GM23338 (cell line): ENCODE measurements at places on chromosomes 5 and 9. TPM values are rescaled to one million over a fixed set of nuclear protein-coding genes. Genes with fewer than 3 reads are reported as not detected.

DNA sequence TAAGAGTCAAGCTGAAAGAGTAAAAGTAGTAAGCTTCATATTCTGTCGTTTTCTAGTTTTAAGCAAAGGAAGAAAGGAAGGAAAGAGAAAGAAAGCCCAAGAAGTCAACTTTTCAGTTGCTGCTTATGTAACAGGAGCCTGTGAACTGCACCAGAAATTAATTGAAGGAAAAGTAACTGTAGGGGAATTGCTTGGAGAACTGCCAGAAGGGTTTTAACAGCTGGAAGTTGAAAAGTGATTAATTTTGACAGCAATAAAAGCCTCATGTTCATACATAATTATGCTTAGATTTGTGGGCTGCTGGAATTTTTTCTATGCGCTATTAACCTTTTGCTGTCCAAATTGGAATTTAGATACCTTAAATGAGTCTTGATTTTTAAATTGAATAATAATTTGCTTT, 255.7 kb downstream of the ENC1 start:
- DNase-seq: no peak

- DNase-seq: no peak
Observed at GRCh38 chr9:126128494-126129142, 198.0 kb upstream of the MVB12B start.

DNA sequence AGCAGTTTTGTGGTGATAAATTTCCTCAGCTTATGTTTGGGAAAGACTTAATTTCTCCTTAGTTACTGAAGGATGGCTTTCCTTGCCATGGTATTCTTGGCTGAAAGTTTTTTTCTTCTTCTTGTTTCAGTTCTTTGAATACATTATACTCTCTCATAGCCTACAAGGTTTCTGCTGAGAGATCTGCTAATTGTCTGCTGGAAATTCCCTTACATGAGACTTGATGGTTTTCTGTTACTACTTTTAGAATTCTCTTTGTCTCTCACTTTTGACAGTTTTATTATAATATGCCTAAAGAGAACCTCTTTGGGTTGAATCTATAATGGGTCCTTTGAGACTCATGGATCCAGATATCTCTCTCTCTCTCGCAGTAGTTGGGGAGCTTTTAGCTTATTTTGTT, 693.6 kb downstream of the PRELID2 start:
- no peak for DNase-seq

DNA sequence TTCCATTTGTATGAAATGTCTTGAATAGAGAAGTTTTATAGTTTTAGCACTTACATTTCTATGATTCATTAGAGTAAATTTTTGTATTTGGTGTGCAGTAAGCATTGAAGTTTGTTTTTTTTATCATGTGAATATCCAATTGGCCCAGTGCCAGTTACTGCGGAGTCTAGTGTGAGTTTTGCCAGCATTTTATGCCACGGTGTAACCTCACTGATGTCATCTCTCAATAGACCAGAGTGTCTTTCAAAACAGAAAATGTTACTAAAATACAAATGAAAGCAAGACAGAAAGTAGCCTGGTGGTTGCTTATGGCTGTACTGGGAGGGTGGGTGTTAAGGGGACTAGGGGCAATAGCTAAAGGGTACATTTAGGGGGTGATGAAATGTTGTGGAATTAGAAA, 62.8 kb downstream of the IPPK start:
- no peak for DNase-seq

DNA sequence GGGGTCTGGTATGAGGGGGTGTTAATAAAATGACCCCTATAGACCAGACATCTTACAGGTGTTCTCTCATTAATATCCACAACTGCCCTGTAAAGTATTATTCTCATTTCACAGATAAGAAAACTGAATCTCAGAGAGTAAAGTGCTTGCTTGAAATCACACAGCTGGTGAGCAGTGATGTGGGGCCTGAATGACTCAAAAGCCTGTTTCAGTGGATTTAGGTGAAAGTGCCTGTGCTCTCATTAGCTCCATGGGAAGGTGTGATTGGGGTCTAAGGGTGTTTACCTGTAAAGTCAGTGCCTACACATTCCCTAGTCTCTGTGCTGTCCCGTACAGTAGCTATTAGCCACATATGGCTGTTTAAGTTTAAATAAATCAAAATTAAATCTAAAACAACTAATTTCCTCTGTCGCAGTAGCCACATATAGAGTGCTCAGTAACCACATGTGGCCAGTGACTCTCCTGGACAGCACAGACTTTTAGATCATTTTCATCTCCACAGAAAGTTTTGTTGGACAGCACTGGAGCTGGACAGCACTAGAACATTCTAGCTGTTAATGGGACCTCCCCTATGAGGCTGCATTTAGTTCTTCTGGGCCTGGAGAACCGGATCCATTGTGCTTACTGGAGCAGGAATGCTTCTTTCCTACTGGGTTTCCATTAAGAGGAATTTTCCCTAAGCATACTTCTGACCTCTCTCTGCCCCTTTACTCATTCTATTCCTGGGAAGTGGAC, 52.5 kb upstream of the SEMA6A start:
- DNase-seq: no peak

GRCh38 chr9:35748858-35749514, at the start of the genes GBA2 and RGP1:
GBA2 (minus strand) TSS chr9:35749228; CDS start chr9:35748704, 524 bp downstream.
RGP1 (plus strand) TSS chr9:35749287; CDS start chr9:35749756, 469 bp downstream.
- peak; percentile 91 for DNase-seq

DNA sequence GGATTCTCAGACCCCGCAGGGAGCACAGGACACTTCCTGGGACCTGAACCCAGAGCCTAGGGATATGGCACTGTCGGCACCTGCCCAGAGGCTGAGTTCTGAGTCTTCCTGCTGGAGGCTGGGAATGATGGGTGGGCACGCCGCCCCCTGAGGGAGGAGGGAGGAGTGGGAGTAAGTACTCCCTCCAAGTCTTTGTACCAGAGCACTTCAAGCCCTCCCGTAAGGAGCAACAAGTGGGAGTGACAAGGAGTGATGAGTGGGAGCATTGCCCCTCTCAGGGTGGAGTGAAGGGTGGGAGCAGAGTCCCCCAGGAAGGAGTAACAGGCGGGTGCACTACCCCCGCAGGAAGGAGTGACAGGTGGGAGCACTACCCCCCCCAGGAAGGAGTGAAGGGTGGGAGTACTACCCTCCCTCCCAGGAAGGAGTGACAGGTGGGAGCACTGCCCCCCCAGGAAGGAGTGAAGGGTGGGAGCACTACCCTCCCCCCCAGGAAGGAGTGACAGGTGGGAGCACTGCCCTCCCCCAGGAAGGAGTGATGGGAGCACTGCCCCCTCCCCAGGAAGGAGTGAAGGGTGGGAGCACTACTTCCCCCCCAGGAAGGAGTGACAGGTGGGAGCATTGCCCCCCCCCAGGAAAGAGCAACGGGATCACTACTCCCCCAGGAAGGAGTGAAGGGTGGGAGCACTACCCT, 100.1 kb downstream of the CACNA1B start:
- DNase-seq: no peak

DNA sequence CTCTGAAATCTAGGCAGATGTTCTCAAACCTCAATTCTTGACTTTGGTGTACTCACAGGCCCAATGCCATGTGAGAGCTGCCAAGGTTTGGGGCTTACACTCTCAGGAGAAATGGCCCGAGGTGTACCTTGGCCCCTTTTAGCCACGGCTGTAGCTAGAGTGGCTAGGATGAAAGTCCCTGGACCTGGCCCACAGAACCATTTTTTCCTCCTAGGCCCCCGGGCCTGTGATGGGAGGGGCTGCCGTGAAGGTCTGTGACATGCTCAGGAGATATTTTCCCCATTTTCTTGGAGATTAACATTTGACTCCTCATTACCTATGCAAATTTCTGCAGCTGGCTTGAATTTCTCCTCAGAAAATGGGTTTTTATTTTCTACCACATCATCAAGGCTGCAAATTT, 1296.5 kb downstream of the MAT2B start:
- no peak for DNase-seq

DNA sequence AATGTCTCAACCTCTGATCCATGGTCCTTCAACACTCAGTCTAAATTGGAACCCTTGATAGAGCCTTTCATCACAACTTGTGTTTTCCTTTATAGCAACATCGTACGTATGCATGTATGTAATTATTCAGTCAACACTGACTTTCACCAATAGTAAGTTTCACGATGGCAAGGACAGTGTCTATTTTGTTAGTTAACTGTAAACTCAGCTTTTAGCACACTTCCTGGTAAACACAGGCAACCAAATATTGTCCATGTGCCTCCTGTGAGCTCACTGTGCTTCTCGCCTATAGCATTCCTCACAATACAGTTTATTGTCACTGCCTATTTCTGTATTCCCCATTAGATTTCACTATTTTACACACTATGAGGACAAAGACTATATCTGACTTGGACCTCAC, 323.1 kb downstream of the DEPDC1B start:
- DNase-seq: no peak

Gene DDX4
- polyA plus RNA-seq: not detected in 2 replicates

Gene CDC14B
- 11.9 and 12.2 TPM in 2 replicates for polyA plus RNA-seq

GRCh38 chr9:123488722-123489321, 132.8 kb downstream of the CRB2 start:
- no peak for DNase-seq

DNA sequence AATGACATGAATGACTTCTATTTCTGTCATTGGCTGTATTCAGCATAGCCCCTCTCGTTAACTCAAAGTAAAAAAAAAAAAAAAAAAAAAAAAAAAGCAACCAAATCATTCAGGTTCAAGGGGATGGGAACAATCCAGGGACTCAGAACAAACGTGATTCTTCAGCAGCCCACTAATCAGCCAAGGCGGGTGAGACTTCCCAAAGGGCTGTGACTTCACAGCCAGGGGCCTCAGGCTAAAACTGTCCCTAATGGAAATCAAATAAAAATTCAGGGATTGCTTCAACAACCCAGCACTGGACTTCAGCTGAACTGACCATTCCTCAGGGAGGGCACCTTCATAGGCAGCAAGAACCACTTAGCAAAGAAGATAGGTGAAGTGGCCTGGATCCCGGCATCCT, 86.2 kb upstream of the FAM169A start:
- DNase-seq: no peak

DNA sequence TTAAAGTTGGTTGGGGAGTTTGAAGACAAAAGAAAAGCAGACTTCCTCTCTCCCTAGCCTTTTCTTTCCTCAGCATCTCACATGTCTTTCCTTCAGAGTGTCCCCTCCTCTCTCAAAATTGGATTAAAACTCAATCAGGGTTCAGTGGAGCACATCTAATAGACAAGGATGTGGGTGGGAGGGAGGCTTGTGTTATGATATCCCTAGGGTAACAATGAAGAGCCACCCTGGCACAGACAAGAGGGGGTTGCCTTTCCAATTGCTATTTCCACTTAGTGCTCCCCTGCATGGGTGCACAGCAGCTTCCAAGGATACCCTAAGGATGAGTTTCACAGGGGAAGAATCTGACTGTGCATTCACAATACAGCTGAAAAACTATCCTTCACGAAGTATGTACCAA, 585.2 kb upstream of the C9orf72 start:
- no peak for DNase-seq

GRCh38 chr9:36928670-36929349, 105.3 kb downstream of the PAX5 start:
- no peak for DNase-seq

GRCh38 chr9:116275418-116276195, 122.0 kb downstream of the PAPPA start:
- no peak for DNase-seq

Gene IRF1
- 8.6 and 9.1 TPM in 2 replicates for polyA plus RNA-seq

DNA sequence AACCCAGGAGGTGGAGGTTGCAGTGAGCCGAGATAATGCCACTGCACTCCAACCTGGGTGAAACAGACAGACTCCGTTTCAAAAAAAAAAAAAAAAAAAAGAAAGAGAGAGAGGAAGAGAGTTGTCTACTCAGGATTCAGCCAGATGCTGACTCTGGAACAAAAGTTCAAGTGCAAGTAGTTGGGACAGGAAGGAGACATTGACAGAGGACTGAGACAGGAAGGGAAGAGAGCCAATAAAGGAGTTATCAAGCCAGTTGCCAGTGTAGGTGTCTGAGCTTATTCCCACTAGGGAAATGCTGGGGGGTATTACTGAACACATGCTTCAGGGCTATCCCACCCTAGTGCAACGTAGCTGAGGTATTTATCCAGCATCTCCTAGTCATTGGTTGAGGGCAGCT, 147.7 kb upstream of the SLC1A3 start:
- DNase-seq: no peak
